ENCODE measurements at places on chromosomes 11 and 22. TPM values are rescaled to one million over a fixed set of nuclear protein-coding genes. Genes with fewer than 3 reads are reported as not detected.

The TRPM5 gene
- not detected for total RNA-seq

The NUP160 gene
- total RNA-seq, result 21.4 TPM

The CECR2 gene
- 0.40 TPM for total RNA-seq

The UVRAG gene
- total RNA-seq, result 8.8 TPM

The PIH1D2 gene
- 1.6 TPM for total RNA-seq

The ROM1 gene
- total RNA-seq, result 4.9 TPM

The TSSK2 gene
- not detected for total RNA-seq

The LGR4 gene
- 22.8 TPM for total RNA-seq

The MFRP gene
- total RNA-seq, result not detected
